Melanocyte of skin (primary cell): ENCODE measurements at places on chromosomes 5 and 9. TPM values are rescaled to one million over a fixed set of nuclear protein-coding genes. Genes with fewer than 3 reads are reported as not detected.

The CORO2A gene
- 4.7 and 5.6 TPM in 2 replicates for total RNA-seq

The TEK gene
- under 0.01 TPM in 1 of 2 replicates, not detected in the other for total RNA-seq

The MYO10 gene
- total RNA-seq, result 134 and 152 TPM in 2 replicates

The C8G gene
- under 0.01 TPM in 1 of 2 replicates, not detected in the other for total RNA-seq
